SJCRH30 (cell line): ENCODE measurements at places on chromosomes 16 and 17.

- peak; percentile 82 for DNase-seq
Measured at GRCh38 chr17:43905985-43906852, 1.1 kb downstream of the MPP2 start.

- no peak for DNase-seq
Measured at GRCh38 chr17:18017958-18018357, 21.0 kb downstream of the ATPAF2 start.

- DNase-seq = no peak
Measured at GRCh38 chr16:89489898-89490438, 393 bp downstream of the ANKRD11 start.

GRCh38 chr17:77827039-77827438 is 131.5 kb upstream of the TNRC6C start:
- no peak for DNase-seq

GRCh38 chr17:80998748-80999535 is 7.3 kb downstream of the CHMP6 start:
- no peak for DNase-seq

- no peak for DNase-seq
Measured at GRCh38 chr17:69414408-69415274, at the start of gene MAP2K6. TSS of gene MAP2K6 (plus strand) at chr17:69414697. CDS start at chr17:69414985, 288 bp downstream.

DNA sequence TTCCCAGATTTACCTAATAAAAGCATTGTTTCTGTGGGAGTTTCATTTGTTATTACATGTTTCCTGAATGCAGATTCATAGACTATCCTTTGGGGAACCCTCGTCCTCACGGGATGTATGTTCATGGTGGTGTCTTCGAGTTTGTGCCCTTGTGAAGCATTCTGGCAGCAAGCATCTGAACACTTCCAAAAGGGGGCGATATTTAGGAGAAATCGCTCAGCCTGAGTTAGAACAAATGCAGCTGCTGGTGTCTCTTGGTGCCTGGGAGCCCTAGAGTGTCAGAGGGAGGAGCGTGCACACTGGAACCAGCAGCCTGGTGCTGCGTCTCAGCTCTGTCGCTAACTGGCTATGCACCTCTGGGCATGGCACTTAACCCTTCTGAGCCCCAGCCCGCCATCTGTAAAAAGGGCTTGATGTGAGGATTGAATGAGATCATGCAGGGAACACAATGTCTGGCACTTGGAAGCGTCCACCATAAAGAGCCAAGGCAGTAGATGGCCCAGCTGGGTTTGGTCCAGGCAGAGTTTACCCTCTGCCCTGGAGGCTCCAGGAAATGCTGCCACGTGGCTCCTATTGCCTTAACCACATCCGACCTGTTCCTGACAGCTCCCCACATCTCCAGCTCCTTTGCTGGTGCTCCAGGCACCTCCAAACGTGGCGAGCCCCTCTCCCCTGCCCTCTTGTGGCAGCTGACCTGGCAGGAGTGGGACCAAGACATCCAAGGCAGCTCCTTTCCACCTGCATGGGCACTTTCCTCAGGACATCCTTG is 25.0 kb upstream of the C16orf78 start:
- no peak for DNase-seq

GRCh38 chr17:47967607-47968252 is 3.2 kb upstream of the CDK5RAP3 start:
- DNase-seq = no peak

DNA sequence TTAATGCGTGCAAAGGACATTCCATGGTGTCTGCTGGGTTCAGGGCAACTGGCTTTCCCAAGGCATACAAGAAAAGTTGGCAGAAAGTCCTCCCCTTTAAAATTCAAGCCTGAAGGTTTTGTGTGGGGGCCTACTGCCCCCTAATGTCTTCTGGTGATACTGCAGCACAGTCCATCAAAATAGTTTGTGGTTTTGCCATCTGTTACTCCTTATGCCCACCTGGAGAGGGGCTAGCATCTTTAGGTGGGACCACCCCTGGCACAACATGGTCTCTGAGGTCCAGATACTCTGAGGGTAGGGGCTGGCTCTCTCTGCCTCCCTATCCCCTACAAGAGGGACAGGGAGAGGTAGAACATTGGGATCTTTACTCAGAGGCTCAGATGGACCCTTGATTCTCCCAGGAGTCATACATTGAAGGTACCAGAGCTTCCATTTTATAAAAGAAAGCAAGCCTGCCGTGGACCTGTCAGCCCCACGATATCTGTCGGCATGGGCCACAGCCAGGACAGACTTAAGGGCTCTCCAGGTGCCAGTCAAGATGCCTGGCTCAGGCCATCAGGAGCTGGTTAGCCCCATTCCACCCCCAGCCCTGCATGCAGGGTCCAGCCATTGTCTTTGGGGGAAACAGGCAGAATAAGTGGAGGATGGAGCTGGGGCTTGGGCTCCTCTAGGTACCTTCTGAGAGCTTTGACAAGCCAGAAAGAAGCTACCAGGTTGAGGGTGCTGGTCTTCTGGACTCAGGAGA is 6.3 kb downstream of the ESRP2 start:
- DNase-seq = peak; percentile 78

- peak; percentile 6 for DNase-seq
Measured at GRCh38 chr17:8806926-8807550, 7.9 kb upstream of the MFSD6L start.

- DNase-seq = no peak
Measured at GRCh38 chr17:65811043-65811442, 249.6 kb upstream of the AXIN2 start.

DNA sequence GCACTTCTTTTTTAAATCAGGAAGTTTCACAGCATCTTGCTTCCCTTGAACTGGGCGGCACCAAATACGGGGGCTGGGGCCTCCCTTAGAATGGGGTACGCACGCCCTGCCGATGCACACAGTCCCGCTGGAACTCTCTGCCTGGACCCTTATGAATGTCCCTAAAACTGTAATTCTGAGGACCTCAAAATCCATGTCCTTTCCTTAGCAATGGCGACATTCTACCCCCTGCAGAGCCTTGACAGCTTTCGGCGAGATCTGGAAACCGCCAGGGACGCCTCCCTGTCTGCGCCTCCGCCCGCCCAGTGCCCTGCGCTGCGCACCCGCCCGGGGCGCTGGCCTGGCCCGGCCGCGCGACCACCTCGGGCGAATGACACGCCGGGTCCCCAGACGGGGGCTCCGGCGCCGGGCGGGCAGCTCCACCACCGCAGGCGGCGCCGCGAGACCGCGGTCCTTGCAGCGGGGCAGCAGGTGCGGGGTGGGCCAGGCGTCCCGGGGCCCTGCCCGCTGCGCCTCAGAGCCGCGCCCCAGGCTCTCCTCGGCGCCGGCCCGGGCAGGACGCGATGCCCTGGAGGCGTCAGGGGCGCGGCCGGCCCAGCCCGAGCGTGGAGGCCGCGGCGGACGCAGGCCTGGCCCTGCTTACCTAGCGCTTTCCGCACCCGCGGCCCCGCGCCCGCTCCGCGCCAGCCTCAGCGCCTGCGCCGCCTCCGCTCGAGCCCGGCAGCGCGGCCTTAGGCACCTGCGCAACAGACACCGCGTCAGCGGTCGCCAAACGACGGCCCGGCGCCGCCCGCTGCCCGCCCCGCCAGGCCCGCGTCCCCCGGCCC is 548 bp downstream of the HAGH start:
- DNase-seq = peak; percentile 31

GRCh38 chr17:82925336-82925735 is 85.5 kb upstream of the ZNF750 start:
- no peak for DNase-seq

GRCh38 chr16:66660422-66661209 is 35.9 kb downstream of the CMTM4 start:
- peak; percentile 74 for DNase-seq

DNA sequence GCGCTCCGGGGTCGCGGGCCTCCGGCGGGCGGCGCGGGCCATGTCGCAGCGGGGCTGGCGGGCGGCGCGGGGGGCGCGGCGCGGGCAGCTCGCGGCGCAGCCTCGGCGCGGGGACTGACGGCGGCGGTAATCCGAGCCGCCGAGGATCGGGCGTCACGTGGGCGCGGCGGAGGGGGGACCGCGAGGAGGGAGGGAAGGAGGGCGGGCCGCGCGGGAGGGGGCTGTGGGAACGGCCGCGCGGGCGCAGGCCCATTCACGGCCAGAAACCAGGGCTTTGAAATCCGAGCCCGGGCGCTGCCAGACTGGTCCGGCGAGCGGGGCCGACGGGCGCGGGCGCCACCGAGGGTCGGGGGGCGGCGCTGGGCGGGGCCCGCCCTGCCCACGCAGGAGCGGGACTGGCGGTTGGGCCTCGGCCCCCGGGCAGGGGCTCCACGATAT is at the start of gene MTSS2:
MTSS2 (minus strand) TSS at position 116 of the 438 bp plus-strand sequence. CDS start 262 bp downstream, outside the sequence.
- DNase-seq = peak; percentile 84

GRCh38 chr16:64397042-64397441 is 724.8 kb downstream of the CDH11 start:
- peak; percentile 18 for DNase-seq

GRCh38 chr16:2468725-2469398 is 2.2 kb upstream of the NTN3 start:
- DNase-seq = peak; percentile 95

- no peak for DNase-seq
Measured at GRCh38 chr16:77564791-77565390, 130.1 kb upstream of the ADAMTS18 start.

GRCh38 chr16:25922438-25922837 is 230.7 kb downstream of the HS3ST4 start:
- DNase-seq = peak; percentile 3

- DNase-seq = no peak
Measured at GRCh38 chr17:17605729-17606088, 14.2 kb upstream of the PEMT start.

- no peak for DNase-seq
Measured at GRCh38 chr17:12618557-12618956, 47.1 kb upstream of the MYOCD start.

- DNase-seq = no peak
Measured at GRCh38 chr17:58272367-58273280, 8.1 kb downstream of the MPO start.

DNA sequence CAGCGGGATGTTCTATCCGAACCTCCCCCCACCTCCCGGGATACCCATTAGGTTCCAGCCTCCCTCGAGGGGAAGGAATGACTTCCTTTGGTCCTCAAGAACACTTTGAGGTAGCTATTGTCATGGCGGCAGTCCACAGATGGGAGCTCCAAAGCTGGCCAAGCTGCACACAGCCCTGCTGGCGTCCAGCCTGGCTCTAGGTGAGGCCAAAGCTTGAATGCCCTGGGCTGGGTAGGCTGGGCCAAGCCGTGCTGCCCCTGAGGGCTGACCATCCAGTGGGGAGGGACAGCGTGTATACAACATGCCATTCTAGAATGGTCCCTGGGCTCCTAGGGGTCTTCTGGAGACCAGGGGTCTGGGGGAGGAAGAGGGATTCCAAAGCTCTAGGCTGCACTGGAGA is 43.5 kb downstream of the PEMT start:
- DNase-seq = no peak

DNA sequence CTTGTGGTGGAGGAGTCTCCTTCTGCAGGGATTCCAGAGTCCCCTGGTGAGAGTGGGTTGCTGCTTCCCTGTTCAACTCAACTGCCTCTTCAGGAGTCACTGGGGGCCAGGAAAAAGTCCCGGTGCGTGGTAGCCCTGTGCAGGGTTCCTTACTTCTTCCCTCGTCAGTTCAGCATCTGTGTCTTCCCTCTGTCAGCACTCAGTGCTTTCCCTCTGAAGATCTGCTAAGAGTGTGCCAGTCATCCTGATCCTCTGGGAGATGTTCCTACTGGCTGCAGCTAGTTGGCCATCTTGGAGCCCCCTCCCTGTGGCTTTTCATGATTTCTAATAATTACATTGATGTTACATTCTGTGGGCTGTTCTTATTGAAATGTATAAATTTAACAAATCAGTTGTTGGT is 36.5 kb downstream of the NF1 start:
- DNase-seq = no peak

DNA sequence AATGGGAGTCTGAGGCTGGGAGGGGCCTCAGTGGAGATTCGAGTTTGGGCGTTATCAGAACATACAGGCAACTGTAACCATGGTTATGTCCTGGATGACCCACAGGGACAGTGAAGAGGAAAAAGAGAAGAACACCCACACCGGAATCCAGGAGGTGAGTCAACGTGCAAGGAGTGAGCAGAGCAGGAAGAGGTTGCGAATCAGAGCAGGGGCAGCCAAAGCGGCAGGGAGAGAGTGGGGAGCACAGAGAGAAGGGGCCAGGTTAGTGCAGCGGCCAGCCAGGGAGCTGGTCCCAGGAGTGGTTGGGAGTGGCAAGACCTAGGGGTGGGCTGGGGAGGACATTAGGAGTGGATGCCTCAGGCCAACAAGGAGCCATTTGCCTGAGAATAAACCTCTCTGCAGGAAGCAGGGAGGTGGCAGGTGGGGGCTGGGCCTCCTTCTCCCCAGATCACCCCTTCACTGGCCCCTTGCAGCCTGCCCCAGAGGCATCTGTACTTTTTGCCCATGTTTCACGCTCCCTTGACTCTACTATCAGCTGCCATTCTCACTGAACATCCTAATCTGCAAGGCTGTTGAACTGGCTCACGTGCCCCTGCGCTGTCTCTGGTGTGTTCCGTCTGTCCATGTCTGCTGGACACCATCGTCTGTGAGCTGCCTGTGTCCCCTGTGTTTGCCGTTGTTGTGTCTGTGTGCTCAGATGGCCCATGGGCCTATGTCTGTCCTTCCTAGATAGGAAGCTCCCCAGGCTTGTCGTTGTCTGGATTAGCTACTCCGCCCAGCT is 5.1 kb downstream of the KRT13 start:
- DNase-seq = no peak

DNA sequence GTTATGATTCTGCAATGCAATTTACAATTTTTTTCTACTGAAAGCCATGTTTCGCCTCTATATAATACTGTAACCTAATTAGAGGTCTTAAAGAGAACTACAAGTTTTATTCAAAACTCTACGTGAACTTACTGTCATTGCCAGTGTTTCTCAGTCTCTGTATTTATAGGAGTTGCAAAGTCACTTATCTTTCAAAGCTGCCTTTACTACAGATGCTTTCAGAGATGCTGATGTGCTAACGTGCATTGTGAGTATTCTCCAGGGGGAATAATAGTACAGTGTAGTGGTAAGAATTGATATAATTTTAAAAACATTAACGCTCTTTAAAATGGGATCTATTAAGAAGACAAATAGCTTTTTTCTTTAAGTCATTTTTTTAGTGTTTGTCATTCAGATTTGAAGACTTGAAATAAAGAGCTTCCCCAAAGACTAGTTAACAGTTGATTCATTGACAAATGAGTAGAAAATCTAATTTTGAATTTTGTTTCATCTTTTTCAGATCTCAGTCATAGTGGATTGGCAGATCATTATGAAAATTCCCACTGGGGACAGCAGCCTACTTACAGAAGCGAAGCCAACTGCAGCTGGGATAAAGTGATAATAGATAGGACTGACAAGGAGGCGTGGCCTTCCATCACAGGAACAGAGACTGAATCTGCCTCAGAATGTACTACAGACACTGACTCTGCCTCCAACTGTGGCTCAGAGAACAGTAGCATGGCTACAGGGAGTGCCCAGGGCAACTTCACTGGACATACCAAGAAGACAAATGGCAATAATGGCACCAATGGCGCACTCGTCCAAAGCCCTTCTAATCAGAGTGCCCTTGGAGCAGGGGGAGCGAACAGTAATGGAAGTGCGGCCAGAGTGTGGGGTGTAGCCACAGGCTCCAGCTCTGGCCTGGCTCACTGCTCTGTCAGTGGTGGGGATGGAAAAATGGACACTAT is 79.9 kb downstream of the TMC6 start:
- DNase-seq = no peak

DNA sequence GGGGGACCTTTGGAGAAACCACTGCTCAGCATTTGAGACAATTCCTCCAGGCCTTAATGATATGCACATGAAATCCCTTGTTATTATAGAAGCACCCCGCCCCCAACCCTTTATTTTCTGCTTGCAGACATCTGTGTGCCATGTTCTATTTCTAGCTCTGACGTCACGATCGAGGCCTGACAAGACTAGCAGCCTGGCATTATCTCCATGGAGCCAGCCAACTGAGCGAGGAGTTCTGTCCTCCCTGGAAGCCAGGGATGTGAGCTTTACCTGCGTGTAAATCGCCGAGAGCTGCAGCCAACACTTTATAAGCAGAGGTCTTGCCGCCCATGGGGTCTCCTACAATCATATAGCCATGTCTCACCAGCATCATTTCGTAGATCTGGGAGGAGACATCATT is 116.9 kb downstream of the DNAH3 start:
- DNase-seq = peak; percentile 9
